ENCODE measurements at places on chromosomes 3 and 15. TPM values are rescaled to one million over a fixed set of nuclear protein-coding genes. Genes with fewer than 3 reads are reported as not detected.

- no peak for DNase-seq
These were observed 201.3 kb downstream of the RBMS3 start for GRCh38 chr3:29481969-29482767.

- no peak for DNase-seq
These were observed 30.5 kb upstream of the BLM start for GRCh38 chr15:90686435-90687218.

DNA sequence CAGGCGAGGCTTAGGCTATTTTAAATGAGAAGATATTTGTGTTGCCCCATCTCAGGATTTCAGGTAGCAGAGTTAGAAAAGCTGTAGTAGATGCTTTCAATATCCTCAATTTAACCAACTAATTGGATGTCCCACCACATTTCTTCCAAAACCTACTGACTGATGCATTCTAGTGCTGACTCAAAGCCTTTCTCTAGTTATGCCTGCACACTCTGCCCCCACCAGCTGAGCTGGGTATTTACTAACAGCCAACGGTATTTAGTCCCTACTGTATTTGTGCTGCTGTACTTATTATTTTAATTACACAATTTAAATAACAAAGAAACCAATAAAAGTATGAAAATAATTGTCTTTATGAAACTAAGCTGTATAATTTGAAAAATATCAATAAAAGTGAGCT lies 139.5 kb downstream of the OSBPL10 start:
- DNase-seq = no peak

Gene SUCNR1
- 8.0 TPM for polyA plus RNA-seq

GRCh38 chr15:57196865-57197264 lies 179.4 kb upstream of the CGNL1 start:
- DNase-seq = no peak

Gene STRIT1
- 1.5 TPM for polyA plus RNA-seq

DNA sequence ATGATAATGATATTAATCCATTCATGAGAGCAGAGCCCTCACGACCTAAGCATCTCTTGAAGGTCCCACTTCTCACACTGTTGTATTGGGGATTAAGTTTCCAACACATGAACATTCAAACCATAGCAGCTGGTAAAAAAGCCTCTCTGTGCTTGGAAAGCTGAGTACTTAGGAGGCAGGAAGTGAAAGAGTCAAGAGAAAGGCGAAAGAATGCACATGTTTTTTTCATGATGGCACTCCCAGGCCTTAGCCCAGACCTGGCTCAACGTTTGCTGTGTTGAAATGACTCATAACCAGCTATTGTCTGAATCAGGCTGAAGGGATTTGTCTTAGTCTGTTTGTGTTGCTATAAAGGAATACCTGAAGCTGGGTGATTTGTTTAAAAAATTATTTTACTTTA lies 84.4 kb upstream of the RGMA start:
- DNase-seq = no peak

DNA sequence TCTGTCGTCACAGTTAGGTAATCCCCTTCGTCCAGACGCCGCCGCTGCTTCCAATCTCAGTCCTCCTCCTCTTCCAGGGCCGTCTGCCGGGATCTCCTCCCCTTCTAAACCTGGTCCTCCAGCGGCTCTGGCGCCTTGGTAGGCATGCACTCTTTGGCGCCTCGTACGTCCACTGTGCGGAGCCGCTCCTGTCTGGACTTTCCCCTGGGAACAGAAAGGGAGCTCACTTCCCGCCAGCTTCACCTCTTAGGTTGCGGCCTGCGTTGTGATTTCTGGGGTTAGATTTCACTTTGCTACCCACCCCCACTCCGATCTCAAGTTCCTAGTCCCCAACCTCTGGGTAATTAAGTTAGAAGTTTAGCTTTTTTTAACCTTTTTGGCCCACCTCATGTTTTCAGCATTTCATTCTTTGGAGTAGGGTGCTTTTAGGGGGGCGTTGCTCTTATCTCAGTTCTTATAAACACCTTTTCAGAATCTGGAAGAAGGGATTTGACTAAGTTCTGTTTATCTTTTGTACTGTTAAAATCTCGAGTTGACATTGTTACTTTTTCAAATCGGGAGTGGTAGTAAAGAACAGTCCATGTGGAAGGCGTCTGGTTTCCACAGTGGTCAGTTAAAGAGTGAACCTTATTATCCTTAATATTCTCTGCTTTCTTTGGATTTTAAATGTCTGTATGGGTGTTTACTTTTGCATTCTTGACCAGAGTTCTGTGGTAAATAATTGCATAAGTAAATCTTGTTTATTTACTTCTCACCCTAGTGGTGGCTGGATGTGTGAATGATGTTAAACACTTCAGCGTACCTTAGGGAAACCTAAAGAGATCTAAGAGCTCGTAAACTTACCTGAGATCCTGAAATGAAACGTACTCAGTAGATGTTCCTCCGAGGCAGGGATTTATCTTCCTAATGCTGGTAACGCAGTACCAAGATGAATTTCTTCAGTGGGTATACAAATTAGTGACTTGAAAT lies 611 bp downstream of the CTDSPL2 start:
- peak; percentile 25 for DNase-seq

DNA sequence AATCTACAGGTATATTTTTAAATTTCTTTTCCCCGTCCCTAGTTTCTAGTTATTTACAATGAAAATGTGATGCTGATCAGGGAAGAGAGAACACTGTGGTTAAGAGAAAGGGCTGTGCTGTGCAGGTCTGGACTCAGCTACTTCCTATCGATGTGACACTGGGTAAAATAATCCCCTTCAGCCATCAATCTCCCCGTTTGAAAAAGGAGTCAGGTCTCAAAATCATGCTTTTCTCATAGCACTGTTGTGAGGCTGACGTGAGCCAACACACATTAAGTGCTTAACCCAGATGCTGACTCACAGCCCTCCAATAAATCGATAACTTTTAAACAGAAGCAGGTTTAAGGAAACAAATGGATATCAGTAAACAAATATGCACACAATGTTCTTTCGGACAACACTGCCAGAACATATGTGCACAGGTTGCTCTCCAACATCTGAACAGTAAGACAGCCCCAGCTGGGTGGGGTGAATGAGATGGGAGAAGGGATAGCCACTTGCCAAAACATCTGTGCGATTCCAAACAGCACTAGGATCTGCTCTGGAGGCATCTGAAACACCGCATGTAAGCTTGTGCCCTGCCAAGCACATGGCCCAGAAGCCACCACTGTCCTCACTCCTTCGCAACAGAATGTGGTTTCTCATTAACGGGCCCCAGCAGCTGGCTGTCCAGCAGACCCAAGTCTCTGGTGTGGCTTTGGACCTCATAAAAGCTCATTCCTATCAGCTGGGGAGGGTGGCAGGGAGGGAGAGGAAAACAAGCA lies 143.2 kb upstream of the PRICKLE2 start:
- no peak for DNase-seq

DNA sequence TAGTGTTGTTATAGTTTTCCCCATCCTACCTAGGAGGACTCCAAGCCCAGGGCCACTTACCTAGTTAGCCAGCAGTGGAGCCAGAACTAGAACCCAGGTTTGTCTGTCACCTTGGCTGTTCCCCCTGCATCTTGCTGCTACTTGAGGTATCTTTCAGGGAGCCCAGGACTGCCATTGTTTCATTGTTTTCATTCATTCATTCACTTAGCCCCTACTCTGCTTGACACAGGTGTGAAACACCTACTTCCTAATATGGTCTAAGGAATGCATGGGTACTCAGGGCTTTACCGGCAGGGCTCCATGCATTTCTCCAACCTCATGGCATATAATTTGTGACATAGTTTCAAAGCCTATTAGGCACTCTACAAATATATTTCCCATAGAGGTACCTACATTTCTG lies 266.6 kb upstream of the TPM1 start:
- DNase-seq = no peak

DNA sequence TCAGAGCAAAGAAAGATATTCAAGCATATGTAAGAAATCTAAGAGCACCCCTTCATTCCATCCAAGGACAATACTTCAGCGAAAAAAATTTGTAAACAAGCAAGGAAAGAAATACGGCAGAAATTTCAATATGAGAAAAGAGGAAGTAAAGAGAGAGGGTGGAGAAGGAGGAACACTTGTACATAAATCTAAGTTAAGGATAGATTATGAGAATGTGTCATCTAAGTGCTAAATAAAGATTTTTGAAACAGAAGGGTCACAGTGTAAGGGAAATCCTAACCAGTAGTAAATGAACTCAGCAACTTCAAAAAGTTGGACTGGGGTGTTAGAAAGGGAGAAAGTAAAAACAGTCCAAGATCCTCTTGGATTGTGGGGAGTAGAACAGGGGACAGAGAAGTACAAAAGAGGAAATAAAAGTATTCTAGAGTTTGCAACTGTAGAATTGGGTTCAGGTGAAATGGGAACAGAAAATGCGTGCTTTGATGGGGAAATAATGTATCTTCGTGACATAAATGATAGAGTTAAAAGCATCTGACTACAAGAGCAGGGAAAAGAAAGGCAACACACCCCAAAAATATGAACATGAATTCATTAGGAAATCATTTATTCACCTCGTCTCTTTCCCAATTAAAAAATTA lies 68.5 kb upstream of the ATP13A5 start:
- no peak for DNase-seq

DNA sequence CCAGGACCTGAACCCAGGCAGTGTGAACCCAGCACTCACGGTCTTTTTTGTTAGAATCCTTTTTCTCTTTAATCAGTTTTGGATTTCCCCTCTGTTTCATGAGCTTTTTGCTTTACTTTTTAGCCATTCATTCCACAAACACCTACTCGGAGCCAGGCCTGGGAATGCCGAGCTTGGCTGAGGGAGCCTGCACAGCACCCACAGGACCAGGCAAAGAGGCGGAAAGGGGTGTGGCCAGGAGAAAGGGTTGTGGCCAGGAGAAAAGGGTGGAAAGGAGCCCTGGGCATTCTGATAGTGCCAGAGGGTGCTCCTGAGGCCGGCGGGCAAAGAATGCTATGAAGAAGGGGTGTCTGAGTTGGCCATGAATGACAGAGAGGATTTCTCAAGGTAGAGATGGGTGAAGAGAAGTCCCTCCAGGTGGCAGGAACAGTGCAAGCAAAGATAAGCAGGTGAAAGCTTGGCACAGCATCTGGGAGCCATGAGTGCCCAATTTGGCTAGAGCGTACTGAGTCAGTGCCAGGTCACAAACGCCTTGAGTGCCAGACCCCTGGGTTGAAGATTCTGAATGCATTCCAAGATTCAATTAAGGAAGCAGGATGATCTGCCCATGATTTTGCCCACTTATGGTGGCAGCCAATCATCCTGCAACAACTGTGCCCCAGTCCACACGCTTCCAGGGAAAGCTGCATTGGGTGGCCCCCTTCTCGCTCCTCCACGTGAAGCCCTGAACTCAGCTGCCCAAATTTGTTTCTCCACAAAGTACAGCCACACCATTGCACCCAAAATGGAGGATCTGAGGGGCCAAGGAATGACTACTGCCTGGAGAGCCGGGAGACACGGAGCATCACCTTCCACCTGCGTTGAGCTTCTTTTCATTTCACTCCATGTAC lies 157.2 kb downstream of the XXYLT1 start:
- DNase-seq = no peak

DNA sequence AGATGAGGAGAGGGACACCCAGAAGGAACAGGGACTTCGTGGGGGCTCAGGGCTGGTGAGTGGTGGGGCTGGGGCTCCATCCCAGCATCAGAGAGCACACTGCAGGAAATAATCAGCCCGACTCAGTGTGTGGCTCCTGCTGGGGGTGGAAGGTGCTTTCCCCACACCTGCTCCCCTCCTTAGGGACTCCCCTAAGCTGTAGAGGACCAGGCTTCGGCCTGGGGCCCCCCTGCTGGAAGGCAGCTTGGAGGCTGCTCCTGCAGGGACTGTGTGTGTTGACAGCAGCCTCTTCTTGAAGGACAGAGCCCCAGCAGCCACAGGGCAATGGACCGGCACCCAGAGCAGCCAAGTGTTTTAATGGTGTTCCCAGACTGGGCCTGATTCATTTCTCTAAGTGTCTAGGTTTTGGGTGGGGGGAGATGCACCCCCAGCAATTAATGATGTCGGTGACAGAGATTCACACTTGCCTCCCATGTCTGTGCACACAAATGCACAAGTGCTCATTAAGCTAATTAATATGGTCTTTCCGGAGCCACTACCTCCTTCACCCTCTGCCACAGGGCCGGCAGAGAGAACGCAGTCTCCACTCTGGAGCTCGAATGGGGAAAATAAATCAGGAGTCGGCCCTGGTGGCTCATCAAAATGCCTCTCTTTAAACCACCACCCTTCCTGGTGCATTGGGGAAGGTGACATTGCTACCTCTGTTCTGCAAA lies 16.9 kb upstream of the FGD5 start:
- DNase-seq = no peak

Gene GOLGA8T
- 0.35 TPM for polyA plus RNA-seq

DNA sequence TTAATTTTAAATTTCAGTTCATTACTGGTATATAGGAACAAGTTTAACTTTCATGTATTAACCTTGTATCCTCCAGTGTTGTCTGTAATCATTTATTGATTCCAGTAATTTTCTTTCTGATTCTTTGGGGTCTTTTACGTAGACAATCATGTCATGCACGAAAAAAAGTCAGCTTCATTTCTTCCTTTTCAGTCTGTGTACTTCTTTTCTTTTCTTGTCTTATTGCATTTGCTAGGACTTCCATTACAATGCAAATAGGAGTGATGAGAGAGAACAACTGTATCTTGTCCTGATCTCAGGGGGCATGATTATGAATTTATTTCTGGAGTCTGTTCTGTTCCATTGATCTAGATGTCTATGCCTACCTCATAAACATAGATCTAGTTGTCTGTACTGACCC lies 56.5 kb downstream of the STT3B start:
- DNase-seq = no peak

Gene IL17RB
- polyA plus RNA-seq = 16.7 TPM

Gene IQCH
- 10.0 TPM for polyA plus RNA-seq

Gene ITIH1
- not detected for polyA plus RNA-seq

Gene CACNA2D2
- polyA plus RNA-seq = 14.6 TPM

DNA sequence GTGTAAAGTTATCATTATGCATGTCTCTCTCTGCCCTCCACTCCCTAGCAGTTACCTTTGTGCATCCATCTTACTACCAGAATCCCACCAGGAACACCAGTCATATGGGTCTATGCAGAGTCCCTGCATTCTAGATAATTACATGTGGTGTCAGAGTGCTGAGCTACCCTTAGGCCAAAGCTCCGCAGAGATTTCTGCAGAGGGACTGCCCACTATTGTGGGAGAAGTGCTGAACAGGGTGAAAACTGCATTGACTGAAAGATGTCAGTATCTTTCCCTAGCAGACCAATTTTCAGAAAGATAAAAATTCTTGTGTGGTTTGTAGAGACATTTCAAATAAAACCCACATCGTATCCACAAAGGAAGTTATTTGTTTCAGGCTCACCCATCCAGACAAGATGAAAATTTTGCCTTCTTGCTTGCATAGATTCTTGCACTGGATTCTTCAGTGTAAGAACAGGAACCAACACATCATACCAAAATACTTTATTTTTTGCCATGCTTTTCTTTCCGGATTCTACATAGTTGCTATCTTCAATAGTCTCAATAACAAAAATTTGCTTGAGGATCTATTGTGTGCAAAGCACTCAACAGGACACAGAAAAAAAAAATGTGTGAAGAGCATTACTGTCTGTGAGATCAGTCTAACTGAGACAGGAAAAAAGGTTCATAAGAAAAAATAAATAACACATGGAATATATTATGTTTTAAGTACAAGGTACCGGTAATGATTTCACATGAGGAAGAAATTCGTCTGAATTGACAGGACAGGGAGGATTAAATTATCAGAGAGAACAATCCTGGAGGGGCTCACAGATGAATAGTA lies 32.0 kb upstream of the CCDC80 start:
- DNase-seq = no peak

GRCh38 chr3:120753810-120754209 lies 11.3 kb downstream of the GTF2E1 start:
- DNase-seq = no peak

GRCh38 chr3:40574661-40575060 lies 49.9 kb downstream of the ZNF621 start:
- DNase-seq = no peak

Gene NOX5
- polyA plus RNA-seq = 1.5 TPM

Gene APEH
- polyA plus RNA-seq = 140 TPM

Data from left kidney (tissue), 8 donors.